ENCODE measurements at places on chromosomes 3 and 15.

- DNase-seq = no peak
Measured at GRCh38 chr15:46768287-46768686, 949.0 kb upstream of the SEMA6D start.

- no peak for DNase-seq
Measured at GRCh38 chr3:32626631-32627030, 56.0 kb upstream of the DYNC1LI1 start.

- no peak for DNase-seq
Measured at GRCh38 chr15:74319596-74320351, 47.7 kb downstream of the CYP11A1 start.

DNA sequence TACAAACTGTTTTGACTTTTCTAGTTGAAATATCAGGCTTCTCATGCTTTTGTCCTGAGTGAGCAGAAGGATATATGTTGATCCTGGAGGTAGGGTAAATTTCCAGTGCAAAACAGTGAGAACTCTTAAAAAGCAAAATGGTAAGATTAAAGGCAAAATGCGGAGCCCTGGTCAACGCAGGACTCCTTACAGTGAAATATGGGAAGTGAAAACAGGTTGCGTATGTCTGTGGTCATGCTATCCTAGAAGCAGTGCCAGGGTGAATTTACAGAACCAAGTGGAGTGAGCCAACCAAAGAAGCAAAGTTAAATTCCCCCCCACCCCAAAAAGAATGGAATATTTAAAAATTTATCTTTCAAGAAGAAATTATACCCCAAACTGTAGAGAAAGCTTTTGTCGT is 256.4 kb downstream of the NR2F2 start:
- no peak for DNase-seq
